Ammon's horn (tissue), 1 donor: ENCODE measurements at places on chromosomes 1 and 21.

GRCh38 chr1:210340311-210340710, 11.6 kb downstream of the HHAT start:
- DNase-seq: no peak

DNA sequence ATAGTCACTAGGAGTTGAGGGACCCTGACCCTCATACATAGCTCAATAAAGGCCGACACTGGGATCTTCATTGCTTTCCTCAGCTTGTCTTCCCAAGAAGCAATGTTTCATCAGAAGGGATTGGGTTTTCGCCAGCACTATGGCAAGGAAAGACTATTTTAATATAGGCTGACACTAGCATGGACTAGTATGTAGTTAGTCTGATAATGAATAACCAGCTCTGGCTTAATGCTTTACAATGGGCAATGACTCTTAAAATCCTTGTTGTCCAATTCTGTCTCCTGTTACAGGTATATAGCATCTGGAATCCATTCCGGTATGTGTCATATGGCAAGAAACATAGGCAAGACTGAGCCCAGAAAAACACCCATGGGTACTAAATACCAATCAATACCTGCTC, 15.3 kb upstream of the SYT2 start:
- no peak for DNase-seq

- no peak for DNase-seq
Observed at GRCh38 chr21:45957551-45957950, 24.0 kb upstream of the COL6A1 start.

GRCh38 chr1:209838537-209838936, 10.8 kb downstream of the UTP25 start:
- DNase-seq: no peak

GRCh38 chr1:39631361-39632322, 7.8 kb downstream of the HEYL start:
- DNase-seq: no peak

GRCh38 chr1:226624526-226624925, 76.0 kb downstream of the STUM start:
- no peak for DNase-seq

- DNase-seq: no peak
Observed at GRCh38 chr1:81165963-81166362, 634.8 kb upstream of the ADGRL2 start.

GRCh38 chr1:233038581-233038980, 88.2 kb downstream of the NTPCR start:
- DNase-seq: no peak

GRCh38 chr1:226662642-226663326, 76.3 kb downstream of the ITPKB start:
- peak; percentile 76 for DNase-seq
